ENCODE measurements at places on chromosomes 6 and 20.

DNA sequence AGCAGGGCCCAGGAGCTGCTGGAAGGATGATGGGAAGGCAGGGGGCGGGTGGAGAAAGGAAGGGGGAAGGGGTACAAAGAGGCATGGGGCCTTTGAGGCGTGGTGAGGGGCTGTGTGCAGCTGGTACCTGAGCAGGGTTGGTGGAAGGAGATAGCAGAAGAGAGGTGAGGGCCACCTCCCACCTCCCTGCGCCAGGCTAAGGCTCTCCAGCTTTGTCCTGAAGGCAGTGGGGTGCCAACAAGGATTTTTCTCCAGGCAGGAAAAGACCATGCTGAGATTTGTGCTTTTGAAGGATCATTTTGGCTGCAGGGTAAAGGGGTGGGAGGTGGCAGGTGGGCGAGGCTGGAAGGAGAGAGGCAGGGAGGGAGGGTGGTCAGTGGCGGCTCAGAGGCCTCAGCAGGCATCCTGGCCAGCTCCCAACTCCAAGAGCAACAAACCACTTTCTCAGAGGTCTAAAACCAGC lies 40.8 kb downstream of the NOL4L start:
- DNase-seq = no peak

- no peak for DNase-seq
These were observed 116.6 kb downstream of the TSHZ2 start for GRCh38 chr20:53088786-53089185.

- no peak for DNase-seq
These were observed at the start of gene NKX2-4 for GRCh38 chr20:21397341-21398108. NKX2-4 (minus strand) TSS chr20:21397526; CDS start chr20:21397399, 127 bp downstream.

DNA sequence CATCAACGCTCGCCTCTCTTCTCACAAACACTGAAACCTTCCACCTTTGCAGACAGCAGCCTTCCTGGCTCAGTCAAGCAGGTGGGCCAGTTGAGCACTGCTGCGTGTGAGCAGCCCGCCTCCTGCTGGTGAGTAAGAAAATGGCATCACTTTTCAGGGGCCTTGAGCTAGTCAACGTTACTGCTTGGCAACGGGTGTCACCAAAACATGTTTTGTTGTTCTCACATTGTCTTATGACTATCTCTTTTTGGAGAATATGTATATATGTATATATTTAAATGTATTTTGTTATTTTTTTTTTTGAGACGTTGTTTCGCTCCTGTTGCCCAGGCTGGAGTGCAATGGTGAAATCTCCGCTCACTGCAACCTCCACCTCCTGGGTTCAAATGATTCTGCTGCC lies 97.0 kb upstream of the AGPAT4 start:
- DNase-seq = peak; percentile 49

DNA sequence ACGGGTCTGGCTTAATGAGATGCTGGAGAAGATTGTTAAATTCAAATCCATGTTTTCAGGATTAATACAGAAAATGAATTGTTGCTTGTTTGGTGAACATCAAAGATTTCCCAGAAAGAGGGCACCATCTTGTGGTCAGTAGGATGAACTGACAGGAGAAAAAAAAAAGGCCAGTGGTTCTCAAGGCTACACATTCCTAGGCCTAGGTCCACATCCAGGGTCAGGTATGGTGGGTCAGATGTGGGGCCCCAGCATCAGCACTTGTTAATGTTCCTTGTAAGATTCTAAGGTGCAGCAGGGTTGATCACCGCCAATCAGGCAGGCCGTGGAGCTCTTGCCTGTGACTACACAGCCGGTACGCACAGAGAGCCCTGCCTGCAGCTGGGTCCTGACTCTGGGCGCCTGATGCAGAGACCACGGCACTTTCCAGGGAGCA lies 34.0 kb upstream of the FOXO3 start:
- DNase-seq = no peak

- no peak for DNase-seq
These were observed 78.8 kb downstream of the RPS12 start for GRCh38 chr6:132892929-132893771.

- DNase-seq = no peak
These were observed 7.9 kb downstream of the AARS2 start for GRCh38 chr6:44305200-44305725.

- no peak for DNase-seq
These were observed 257.3 kb downstream of the ATXN1 start for GRCh38 chr6:16503970-16504415.

GRCh38 chr6:136123468-136123867 lies 126.6 kb downstream of the MTFR2 start:
- DNase-seq = no peak

DNA sequence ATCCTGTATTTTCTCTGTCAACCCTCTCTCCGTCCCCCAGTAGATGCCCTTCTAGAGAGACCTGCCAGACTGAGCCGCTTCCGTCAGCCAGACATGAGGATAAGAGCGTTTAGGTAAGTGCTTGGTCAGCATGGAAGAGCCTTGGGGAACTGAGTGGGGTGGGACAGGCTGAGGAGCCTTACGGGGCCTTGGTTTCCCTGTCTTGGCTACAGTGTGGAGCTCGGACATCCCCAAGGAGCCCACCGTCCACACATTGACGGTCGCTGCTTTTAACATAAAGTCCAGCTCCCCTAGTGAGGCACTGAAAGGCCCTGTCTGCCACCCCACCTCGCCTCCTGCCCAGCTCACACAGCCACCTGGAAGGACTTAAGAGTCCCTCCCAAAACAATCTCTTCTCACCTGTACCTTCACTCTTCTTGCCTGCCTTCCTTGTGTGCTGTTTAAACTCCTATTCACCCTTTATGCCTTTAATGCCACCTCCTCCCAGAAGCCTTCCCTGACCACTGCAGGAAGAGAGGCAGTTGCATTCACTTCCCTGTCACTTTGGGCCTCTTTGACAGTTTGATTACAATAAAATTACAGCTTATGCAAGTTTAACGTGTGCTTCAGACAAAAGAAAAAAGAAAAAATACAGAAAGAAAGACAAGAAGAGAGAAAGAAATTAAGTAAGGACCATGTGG lies 42.3 kb downstream of the PDYN start:
- no peak for DNase-seq

GRCh38 chr20:58106143-58106750 lies 122.2 kb downstream of the ANKRD60 start:
- DNase-seq = no peak

DNA sequence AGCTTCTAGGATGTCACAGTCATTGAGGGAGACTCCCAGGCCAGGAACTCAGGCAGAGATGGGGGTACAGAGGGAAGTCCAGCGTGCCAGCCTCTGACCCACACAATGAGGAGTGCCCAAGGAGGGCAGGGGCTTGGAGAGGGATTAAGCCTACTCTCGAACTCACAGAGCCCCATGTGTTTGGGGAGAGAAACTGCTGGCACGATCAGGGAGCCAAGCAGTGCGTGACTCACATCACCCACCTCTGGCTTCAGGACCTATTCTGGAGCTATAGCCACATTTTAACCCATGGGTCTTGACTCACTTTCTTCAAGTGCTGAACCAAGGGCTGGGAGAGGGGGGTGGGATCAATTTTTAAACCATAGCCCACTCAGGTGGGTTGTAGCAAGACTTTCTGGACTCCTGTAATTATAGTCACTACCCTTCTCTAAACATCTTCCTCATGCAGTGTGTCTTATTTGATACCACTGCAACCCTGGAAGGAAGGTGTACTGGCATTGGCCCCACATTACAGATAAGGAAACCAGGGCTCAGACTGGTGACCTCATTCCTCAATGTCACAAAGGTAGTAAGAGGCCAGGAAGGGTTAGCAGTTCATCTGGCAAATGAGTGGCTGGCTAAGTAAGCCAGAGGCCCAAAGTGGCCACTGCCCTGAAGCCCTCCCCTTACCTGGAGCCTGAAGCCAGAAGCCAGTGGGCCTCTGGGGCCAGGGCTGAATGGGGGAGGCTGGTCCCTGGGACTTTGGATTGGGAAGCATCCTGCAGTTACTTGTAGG lies 12.0 kb downstream of the FOXP4 start:
- no peak for DNase-seq

- DNase-seq = peak; percentile 74
These were observed 710 bp downstream of the BTBD9 start for GRCh38 chr6:38638941-38639497.
